SK-N-MC (cell line): ENCODE measurements at places on chromosomes 13 and 19.
A peak's percentile ranks its signal among the peaks of the same experiment; 100 is the strongest.

GRCh38 chr19:13561461-13561860 is 55.2 kb upstream of the CACNA1A start:
- DNase-seq, result no peak

DNA sequence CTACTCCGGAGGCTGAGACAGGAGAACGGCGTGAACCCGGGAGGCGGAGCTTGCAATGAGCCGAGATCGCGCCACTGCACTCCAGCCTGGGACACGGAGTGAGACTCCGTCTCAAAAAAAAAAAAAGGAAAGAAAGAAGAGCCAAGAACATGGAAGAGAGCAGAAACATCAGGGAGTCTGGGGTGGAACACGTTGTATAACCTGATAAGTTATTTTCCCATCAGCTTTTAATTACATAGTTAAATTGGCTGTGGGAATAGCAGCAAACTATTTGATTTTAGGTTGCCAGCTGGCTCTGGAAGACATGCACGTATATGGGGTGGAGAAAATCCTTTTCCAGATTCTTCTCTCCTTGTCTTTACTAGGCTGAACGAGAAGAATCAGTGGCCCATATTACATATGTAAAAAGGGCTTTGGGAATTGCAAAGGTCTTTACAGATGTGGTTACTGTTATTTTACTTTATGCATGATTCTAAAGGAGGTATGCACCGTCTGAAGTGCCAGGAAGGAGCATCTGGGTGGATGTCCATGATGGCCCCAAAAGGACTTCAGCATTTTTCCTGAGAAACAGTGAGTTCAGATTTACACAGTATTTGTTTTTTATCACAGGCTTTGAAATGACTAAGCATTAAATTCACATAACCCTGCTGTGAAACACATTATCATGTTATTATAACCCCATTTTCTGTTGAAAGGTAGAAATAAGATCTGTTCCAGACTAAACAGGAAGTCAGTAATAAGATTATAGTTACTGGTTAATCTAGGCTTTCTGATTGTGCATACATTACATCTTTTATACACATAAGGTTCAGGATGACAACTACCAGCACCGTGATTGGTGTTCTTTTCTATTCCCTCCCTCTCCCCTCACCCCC is 4.6 kb upstream of the NAA16 start:
- peak; percentile 47 for DNase-seq

DNA sequence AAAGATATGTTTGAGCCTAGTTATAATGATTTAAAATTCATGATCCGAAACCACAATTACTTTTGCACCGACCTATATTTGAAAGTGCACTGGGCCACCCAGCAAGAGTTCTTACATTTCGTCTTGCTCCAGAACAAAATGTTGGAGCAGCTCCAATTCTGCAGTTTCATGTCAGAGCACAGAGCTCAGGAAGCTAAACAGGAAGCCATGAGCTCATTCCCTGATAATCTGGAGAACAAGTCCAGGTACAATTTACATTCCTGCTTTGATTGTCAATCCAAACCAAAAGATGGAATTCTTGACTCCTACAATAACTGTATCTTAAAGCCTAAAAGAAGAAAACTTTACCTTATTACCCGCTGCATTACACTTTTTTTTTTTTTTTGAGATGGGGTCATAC is 131.8 kb downstream of the KCTD12 start:
- no peak for DNase-seq

GRCh38 chr13:73278186-73278585 is 219.4 kb downstream of the KLF5 start:
- no peak for DNase-seq

GRCh38 chr13:34207334-34207733 is 389.4 kb downstream of the RFC3 start:
- no peak for DNase-seq

GRCh38 chr13:26236296-26236695 is 14.2 kb upstream of the RNF6 start:
- no peak for DNase-seq

DNA sequence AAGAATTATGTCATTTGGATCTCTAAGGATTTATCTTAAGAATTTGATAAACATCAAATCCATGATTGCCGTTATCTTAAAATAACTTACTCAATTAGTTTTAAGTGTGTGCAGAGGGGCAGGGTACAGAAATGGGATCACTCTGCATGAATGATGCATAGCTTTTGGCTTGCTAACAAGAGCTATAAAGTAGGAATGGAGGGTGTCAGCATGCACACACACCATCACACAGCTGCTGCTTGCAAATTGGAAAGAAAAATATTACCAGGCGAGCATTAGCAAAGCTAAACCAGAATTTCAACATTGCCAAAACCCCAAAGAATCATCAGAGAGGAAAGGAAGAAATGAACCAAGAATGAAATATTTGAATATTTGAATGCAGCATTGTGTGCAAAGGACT is 580.6 kb downstream of the LMO7 start:
- no peak for DNase-seq
